Left ventricle myocardium inferior (tissue), 1 donor: ENCODE measurements at places on chromosomes 6 and 20.
A peak's percentile ranks its signal among the peaks of the same experiment; 100 is the strongest.

DNA sequence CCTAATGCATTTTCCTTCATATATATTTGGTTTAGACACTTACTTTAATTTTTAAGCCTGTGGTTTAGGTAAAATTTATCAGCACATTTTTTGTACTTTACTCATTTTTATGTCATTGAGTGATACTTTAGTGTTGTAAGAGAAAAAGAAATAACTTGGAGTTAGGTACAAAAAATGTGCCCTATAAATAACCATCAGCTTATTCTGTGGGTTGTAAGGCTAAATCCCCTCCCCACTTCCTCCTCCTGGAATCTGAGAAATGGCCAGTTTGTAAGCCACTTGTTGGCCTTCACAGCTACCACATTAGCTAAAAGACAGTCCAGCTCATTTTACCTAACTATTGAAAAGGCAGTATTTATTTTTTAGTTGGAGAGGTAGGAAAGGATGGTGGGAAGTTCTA, 576.3 kb downstream of the PKHD1 start:
- no peak for DNase-seq

- DNase-seq: no peak
These were observed 13.8 kb upstream of the AKAP12 start for GRCh38 chr6:151225919-151226318.

- DNase-seq: peak; percentile 56
These were observed 510.5 kb upstream of the MAP3K7 start for GRCh38 chr6:91097364-91097763.

GRCh38 chr6:134768931-134769330, 181.0 kb downstream of the ALDH8A1 start:
- DNase-seq: no peak
